ENCODE measurements at places on chromosomes 2 and 18.

DNA sequence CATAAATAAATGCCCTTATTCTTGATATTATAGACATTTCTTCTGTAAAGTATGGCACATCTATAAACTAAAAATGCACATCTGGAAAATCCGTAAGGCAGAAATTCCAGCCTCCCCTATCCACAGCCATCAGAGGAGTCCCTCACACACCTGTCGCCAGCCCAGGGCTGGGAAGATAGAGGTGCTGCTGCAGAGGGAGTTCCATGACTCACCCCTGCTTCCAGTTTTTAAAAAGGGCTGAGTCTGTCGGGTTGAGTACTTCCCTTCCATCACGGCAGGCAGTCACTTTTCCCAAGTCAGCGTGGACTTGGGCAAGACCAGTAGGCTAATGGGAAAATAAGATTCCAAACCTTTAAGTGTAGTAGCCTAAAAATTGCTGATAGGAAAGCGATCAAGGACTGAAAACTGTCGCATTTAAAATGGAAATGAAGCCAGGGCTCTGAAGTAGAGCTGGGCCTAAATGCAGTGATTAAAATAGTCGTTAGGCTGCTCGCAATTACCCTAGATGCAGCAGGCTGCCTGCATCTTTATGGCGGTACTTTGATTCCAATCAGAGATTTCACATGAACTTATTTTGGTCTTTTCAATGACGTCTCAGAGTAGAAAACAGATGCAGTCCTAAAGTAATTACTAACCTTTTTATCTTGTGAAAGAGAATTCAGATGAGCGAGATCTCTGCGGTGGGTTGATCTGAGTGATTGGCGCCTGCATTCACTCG is 280.5 kb downstream of the AGAP1 start:
- DNase-seq = no peak

DNA sequence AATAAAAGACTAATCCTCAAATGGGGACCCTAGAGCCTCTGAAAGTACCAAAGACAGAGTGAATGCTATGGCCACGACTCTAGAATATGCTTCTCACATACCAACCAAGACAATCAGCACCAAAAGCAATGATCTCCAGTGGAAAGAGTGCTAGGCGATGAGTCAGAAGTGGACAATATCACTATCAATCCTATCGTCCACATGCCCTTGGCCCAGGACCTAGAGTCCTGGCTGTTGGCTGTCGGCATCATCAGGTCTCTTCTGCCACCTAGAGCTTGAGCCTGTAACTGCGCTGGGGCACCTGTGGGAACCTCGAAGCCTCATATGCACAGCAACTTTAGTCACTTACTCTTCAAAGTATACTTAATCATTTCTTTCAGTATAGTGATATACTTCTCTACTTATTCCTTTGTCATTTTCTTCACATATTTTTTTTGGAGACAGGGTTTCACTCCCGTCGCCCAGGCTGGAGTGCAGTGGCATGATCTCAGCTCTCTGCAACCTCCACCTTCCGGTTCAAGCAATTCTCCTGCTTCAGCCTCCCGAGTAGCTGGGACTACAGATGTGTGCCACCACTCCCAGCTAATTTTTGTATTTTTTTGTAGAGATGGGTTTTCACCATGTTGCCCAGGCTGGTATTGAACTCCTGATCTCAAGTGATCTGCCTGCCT is 29.7 kb downstream of the NOL10 start:
- peak; percentile 40 for DNase-seq

DNA sequence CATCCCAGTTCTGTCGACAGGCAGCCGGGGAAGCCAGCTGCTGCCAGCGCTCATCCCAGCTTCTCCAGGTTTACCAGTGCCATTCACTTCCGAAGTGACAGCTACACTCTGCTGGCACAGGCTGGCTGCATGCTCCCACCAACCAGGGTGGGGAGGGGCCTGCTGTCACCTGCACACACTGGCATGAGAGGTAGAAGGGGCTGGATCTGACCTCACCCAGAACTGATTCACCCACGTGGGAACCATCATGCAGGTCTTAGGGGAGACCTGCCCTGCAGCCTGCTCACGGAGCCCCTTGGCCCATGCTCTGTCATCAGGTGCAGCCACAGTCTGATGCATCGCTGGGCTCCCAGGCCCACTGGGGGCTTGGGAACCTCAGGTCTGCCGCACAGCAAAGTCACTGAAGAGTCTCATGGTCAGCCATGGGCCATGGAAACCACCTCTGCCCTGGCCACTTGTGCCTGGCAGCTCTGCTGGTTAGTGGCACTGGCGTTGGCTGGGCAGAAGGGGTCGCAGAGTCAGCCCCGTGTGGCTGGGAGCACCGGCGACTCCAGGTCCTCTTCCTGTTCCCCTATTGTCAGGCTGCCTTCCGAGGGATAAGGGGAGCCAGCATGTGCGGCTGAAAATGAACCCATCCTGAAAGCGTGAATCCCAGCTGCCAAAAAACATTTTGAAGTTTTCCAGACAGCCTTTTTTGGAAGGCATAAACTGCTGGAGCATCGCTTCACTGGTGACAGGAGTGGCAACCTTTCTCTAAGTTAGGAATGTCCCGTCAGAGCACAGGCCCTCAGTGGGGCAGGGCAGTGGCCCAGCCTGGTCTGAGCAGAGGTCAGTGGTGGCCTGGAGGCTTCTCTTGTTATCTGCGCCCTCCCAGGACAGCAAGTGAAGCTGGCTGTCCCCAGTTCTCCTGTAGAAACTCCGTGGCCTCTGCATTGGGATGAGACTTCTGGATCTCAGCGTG is 157.8 kb downstream of the SEPTIN10 start:
- no peak for DNase-seq

DNA sequence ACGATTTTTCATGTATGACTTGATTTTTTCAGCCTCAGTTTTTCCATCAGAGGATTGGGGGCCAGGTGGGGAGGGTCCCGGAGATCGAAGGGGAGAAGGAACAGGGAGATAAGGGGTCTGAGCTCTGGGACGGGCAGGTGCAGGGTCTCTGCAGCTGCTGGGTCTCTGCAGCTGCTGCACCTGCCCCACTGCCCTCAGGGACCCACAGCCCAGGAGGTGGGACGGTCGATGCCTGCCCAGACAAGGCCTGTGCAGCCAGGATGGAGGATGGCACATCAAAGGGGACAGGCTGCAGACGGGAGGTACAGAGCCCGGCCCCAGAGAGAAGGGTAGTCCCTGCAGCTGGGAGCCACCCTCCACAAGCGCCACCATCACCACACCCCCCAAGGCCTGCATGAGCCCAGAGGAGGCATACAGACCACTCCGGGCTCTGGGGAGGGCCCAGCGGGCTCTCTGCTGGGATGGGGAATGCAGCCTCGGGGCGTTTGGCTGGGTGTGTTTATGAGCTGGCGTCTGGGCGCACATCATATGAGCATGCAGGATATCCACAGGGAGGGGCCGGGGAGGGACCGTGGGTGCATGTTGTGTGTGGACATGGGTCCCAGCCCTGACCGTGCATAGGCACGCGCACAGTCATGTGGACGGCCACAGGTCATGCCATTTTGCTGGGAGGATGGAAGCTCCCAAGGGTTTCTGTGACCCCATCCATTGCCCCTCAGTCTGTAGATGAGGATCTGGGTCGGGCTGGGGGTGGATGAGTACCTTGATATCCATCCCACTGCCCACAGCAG is 34.9 kb upstream of the GPC1 start:
- DNase-seq = no peak

DNA sequence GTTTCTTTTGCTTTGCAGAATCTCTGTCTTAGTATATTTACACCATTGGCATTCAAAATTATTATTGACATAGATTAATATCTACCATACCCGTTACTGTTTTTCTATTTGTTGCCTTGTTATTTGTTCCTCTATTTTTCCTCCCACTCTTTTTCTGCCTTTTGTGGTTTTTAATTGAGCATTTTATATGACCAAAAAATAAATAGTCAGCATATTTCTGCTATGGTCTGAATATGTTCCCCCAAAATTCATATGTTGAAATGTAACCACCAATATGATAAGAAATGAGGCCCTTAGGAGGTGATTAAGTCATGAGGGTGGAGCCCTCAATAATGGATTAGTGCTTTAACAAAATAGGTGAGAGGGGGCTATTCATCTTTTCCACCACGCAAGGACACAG is 35.3 kb downstream of the ADRA2B start:
- no peak for DNase-seq

DNA sequence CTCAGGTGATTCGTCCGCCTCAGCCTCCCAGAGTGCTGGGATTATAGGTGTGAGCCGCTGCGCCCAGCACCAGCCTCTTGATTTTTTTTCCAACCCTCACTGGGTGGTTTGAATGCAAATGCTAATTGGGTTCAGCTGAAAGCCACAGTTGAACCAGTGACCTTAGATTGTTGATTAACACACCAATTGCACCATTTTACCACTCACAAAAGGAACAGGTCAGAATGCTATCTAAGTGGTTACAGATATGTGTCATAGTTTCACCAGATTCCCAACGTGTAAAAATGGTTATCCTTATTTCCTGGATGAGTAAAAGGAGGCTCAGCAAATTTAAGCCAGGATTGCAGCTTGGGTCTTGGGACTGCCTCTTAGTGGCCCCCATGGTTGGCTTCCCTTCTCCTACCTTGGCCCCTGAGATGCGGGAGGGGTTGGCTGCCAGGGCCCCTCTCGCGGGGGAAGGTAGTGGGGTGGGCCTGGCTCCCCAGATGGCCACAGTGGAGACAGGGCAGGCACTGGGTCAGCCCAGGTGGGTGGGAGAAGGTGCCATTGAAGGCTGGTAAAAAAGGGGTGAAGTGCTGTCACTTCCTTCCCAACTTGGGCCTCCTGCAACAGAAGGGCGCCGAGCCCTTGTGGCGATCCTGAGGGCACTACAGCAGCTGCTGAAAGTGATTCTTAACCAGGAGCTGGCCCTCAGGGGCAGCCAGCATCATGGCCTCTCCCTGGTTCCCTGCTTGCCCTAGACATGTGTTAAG is 164.9 kb upstream of the HAAO start:
- no peak for DNase-seq

DNA sequence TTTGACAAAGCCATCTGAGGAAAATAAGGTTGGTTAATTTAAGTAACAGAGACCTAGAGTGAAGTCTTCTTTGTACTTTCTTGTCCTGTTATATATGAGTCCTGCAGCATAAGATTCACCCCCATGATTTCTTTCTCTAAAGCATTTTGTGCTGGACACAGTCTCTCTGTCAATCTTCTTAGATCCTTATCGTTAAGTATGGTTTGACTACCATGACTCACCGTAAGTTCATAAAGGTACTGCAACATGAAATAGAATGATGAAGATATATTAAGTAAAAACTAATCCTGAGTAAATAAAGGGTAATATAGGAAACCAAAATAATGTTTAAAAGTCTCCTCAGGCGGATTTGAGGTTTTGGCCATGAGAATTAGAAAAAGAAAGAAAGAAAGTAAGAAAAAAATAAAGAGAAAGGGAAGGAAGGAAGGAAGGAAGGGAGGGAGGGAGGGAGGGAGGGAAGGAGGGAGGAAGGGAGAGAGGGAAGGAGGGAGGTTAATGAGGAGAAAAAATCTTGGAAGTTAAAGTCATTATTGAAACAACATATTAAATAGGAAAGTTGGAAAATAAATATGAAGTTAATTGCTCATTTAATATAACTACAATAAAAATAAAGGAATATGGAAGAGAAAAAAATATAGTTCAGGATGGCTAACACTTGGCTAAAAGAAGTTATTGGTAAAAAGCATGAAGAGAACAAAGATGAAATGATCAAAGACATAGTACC is 980.3 kb upstream of the CDH2 start:
- no peak for DNase-seq

DNA sequence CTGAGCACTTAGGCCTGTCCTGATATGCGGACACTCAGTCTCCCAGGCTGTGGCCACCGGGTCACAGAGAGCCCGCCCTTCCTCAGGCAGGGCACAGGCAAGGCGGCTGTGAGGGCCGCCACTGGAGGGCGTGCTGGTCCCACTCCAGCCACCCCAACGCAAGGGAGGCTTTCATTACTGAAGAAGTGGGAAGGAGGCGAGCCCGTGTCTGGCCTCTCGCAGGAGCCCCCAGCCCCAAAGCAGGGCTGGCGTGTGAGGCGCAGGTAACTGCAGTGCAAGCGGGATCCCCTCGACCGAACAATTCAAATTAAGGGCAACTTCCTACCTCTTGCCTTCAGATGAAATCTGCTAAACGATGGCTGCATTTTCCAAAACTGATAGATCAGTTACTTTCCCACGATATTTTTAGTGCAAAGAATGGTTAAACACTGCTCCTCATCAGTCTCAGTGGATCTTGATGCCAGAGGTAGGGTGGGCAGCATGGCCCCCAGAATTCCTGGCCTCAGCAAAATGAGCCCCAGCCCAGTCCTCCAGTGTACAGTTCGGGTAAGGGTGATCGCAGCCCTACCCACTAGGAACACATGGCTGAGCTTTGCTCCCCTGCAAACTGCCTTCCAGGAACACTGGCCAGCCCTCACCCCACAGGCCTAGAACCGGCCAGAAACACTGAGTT is 97.2 kb downstream of the SEPTIN10 start:
- no peak for DNase-seq

- DNase-seq = no peak
These were observed 460.7 kb downstream of the MTX2 start for GRCh38 chr2:176729706-176730569.

DNA sequence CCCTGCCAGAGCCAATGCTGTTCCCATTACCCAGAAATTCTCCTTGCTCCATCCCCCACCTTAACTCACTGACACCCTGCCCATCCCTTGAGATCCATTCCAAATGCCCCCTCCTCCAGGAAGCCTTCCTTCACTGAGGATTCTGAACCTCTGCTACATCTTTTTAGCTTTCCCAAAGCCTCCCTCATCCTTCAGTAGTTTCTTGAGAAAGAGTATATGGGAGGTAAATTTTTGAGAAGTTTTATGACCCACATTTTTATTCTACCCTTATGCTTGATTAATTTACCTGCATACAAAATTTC is 93.1 kb downstream of the INHBB start:
- DNase-seq = no peak

DNA sequence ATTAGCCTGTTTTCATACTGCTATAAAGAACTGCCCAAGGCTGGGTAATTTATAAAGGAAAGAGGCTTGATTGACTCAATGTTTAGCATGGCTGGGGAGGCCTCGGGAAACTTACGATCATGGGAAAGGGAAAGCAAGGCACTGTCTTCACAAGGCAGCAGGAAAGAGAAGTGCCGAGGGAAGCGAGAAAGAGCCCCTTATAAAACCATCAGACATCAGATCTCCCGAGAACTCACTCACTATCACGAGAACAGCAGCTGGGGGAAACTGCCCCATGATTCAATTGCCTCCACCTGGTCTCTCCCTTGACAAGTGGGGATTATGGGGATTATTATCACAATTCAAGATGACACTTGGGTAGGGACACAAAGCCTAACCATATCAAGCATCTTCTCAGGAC is 23.3 kb downstream of the RHOB start:
- no peak for DNase-seq

GRCh38 chr2:205617905-205618304 is 64.4 kb upstream of the NRP2 start:
- no peak for DNase-seq

DNA sequence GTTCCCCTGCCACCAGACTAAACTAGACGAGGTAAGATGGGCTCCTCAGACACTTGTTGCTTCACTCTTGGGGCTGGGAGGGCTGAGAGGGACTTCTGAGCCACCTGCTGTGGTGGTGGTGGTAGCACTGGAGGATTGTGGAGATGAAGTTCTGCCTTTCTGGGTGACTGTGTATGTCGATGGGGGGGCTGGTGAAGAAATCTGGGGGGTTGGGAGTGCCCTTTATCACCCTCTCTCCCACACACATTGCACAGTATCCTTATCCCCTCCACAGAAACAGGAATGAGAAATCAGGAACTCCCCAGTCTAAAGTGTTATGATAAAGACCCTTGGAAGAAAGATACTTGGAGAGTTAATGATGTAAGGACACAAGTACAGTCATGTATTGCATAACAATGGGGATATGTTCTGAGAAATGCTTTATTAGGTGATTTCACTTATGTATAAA is 38.5 kb downstream of the HK2 start:
- DNase-seq = no peak

All from CD4-positive, alpha-beta T cell treated with Interleukin-12 subunit alpha and Interleukin-12 subunit beta, for 1 hour (primary cell).